ENCODE measurements at places on chromosomes 7 and 10.

- DNase-seq = peak; percentile 85
These were observed 169.2 kb downstream of the HGF start for GRCh38 chr7:81600608-81601007.

- peak; percentile 28 for DNase-seq
These were observed 149.3 kb upstream of the FAM3C start for GRCh38 chr7:121545418-121545817.

- peak; percentile 87 for DNase-seq
These were observed 5.2 kb downstream of the PHYHIPL start for GRCh38 chr10:59181668-59182067.

DNA sequence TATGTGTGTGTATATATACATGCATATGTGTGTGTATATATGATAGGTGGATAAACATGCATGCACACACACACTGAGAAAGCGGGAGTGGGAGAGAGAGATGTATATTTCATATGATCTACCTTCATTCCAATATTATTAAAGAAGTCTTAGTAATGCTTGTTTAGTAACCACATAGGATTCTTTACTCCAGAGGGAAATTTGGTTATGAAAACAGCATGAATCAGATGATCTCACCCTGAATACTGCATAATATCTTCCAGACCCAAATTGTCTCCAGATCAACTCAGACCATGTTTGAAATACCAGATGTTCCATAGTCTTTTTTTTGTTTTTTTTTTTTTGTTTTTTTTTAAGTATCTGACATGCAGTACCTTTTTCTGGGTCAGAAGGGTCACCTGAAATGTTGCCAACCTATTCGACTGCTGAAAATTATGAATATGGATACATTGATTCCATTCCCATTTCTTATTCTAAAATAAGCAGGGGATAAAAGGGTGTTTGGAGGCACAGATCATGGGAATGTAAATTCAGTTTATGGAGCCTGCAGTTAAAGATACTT lies 17.4 kb downstream of the TES start:
- DNase-seq = peak; percentile 93

DNA sequence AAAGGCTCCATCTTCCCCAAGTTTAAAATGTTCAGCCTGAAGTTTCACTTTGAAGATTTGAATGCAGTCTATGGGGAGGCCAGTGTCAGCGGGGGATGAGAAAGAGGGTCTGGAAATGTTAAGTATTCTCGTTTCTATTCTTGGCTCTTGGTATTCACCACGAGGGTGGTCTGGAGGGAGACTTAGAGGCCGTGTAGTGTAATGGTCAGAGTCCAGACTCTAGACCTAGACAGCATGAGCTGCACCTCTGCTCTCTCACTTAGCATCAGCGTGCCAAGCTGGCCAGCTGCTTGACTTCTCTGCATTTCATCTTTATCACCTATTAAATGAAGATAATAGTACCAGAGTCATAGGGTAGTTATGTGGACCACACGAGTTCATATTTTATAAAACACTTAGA lies 57.9 kb downstream of the MKX start:
- no peak for DNase-seq

DNA sequence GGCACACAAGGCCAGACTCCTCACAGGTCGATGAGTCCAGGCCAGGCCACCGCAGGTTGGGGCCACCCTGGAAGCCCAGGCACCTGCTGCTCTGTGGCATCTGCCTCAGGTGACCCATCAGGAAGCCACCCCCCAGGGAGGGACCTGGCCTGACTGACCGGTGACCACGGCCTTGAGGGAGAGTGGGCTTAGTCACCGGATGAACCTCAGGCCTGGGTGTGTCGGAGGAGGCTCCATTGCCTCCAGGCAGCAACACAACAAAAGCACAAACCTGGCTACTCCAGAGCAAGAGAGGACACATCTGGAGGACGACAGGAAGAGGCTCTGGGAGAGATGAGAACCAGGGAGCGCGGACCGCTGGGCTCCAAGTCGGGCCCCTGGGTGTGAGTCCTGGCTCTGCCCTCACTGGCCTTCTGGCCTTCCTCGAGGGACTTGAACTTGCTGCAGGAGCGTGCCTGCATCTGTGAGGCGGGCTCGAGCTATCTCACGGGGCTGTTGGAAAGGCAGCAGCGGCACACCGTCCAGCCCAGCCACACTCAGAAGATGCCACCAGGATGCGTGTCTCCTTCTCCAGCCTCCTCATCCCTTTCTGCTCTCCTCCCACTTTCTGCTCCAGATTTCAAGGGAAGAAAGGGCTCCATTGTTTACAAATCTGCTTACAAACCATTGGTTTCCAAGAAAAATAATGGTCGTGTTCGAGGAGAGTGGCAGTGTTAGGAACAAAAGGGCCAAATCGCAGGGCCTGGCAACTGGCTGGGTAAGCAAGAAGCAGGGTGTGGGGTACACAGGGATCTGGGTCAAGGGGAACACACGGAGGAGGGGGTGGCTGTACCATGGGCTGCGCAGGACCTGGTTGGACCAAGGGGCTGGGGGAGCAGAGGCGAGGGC lies 152.9 kb downstream of the ADAM12 start:
- no peak for DNase-seq

DNA sequence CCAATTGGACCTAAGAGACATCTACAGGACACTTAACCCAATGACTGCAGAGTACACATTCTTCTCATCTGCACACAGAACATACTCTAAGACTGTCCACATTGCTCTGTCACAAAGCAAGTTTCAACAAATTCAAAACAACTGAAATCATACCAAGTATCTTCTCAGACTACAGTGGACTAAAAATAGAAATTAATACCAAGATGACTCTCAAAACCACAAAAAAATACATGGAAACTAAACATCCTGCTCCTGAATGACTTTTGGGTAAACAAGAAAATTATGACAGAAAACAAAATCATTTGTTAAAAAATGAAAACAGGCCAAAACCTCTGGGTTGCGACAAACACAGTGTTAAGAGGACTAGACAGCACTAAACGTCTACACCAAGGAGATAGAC lies 24.5 kb downstream of the SNX13 start:
- no peak for DNase-seq

DNA sequence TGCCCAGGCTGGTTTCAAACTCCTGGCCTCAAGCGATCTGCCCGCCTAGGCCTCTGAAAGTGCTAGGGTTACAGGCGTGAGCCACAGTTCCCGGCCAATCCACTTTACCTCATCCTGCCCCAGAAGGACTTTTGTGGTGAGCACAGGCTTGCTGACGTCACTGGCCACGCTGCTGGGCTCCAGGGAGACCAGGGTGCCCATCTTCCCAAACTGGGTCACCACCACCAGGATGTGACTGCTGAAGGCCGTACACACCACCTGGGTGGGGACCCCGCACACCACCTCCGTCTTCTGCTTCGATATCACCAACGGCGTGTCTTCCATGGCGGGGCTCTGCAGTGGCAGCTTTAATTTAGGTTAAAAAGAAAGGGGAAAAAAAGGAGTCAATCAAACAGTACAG lies 816 bp downstream of the PSMG3 start:
- peak; percentile 51 for DNase-seq

DNA sequence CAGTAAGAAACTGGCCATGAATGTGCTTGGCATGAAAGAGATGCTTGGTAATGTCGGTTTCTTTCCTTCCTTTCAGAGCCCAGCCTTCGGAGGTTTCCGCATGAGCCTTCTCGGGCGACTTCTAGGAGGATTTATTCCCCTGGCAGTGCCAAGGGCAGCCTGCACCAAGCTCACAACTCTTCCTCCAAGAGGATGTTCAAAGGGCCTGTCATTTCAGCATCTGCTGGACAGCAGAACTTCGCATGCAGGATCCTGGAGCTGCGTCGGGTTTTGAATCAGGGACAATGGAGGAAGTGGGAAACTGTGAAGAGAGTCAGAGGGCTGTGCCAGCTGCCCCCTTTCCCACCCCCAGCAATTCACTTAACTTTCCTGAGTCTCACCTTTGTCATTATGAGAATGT lies 21.3 kb downstream of the GOLGA7B start:
- no peak for DNase-seq

- DNase-seq = peak; percentile 81
These were observed 501 bp downstream of the TFPI2 start for GRCh38 chr7:93890041-93890463.

DNA sequence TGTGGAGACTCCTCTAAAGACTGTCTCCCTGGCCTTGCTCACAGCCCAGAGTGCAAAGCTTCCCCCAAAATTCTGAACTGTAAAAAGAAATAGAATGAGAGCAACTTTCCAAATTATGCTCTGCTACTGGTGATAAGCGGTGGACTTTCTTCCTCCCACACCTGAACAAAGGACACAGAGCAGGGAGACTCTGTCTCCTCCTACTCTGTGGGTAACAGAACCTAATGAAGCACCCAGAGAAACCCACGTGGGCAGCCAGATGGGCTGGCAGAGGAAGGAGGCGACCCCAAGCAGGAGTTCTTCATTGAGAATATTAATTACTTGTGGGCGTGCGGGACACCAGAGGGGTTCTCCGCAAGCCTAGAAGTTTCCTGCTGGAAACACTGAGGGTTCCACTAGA lies 139.5 kb downstream of the KMT2E start:
- DNase-seq = no peak

- DNase-seq = no peak
These were observed 67.1 kb downstream of the TMEM130 start for GRCh38 chr7:98802781-98803110.

DNA sequence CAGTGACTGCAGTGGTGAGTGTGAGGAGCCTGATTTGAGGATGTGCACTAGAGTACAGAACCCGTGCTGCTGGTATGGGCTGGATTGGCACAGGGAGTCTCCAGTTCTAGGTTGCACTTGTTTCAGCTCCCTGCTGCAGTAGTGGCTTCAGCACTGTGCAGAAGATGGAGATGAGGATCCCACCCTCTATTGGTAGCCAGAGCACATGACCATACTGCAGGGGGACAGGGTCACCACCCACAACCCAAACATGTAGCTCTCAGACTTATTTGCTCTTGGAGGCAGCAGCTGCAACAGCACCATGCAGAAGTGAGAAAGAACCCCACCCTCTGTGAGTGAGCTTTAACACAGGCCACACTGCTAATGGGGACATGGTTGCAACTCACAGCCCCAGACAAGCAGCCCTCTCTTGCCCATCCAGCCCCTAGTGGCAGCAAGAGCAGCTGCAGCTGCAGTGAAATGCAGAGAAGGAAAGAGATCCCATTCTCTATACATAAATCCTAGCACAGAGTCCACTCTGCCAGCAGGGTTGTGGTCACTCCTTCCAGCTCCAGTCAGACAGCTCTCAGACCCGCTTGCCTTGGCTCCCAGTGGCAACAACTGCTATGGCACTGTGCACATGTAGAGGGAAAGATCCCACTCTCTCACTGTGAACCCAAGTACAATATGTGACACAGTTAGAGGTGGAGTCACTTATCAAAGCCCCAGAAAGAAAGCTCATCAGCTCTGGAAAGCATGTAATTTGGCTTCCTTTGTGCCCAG lies 51.4 kb upstream of the SCIN start:
- peak; percentile 41 for DNase-seq

- DNase-seq = no peak
These were observed 143.3 kb upstream of the VSTM2A start for GRCh38 chr7:54398863-54399262.

GRCh38 chr7:116524609-116525297 lies at the start of gene CAV1:
TSS of gene CAV1 (plus strand) at chr7:116525036. CDS start at chr7:116525063, 27 bp downstream.
- DNase-seq = peak; percentile 97

DNA sequence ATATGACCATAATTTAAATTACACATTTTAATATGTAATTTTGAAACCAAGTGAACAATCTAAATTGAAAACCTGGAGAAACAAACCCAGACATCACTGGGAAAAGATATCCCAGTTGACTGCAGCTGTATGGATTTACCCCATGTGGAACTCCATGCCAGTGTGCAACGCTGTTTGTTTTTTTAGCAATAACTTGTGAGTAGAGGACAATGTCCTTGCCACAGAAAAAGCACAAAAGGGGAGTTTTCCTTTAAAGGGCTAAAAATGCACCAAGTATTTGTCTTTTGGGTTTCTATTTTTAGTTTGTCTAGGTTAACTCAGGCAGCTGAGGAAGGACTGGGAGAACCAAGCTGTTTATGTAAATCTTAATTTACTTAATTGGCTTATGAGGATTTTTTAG lies 15.1 kb upstream of the COL17A1 start:
- no peak for DNase-seq

GRCh38 chr7:53426145-53426750 lies 390.8 kb downstream of the POM121L12 start:
- DNase-seq = no peak

GRCh38 chr10:24502801-24503460 lies 220.8 kb downstream of the ARHGAP21 start:
- DNase-seq = no peak

DNA sequence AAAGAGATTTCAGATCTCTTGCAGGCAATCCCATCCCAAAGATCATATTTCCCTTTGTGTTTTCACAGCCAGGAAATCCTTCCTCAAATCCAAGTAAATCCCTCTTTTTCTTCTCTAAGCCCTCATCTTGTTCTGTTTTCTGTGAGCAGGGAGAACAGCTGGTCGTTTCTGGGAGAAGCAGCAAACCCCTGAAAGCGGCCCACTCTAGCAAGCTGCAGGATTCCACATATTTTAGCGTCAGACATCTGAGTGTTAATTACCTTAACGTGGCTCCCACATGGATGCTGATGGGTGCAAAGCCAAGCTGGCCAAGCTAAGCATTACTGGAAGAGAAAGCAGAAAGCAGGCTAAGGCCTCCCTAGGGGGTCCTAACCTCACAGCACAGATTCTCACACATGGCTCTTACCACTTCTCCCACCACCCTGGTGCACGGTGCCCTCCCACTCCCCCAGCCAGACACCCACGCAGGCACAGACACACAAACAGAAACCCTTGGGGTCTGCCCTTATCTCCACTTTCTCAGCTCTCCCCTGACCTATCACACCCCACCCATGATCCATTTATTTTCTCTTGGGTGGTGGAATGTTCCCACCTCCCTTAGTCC lies 551.0 kb upstream of the AUTS2 start:
- no peak for DNase-seq

DNA sequence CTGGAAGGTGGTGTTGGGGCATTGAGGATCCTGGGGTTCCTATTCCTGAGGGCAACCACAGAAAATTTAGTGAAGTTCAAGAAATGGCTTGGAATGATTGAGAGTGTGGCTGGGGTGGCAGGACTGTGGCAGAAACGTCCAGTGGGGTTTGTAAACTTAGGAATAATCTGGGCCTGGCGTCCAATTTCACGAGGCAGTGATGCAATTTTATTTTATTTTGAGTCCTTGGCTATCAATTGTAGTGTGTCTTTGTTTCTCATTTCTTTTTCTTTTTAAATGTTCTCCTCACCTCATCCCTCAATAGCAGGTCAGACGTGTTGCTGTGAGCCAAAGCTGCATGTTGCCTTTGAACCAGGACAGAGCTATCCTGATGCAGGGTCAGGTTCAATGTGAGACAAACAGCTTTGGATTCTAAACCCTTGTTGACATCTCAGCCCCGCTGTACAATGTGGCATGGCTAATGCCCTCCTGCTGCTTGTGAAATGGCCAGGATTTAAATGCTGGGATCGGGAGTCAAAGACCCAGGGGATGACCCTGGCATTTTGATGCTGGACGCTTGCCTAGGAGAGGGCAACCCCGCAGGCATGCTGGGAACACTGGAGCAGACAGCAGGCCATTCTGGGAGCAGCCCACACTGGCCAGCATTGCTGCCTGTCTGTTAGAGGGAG lies 64.8 kb downstream of the RBM20 start:
- DNase-seq = no peak

GRCh38 chr7:134625550-134625949 lies 21.1 kb upstream of the BPGM start:
- DNase-seq = peak; percentile 26

GRCh38 chr10:22002591-22003176 lies 846 bp downstream of the DNAJC1 start:
- peak; percentile 77 for DNase-seq

Measured in choroid plexus epithelial cell (primary cell).